ENCODE measurements at places on chromosomes 4 and X. TPM values are rescaled to one million over a fixed set of nuclear protein-coding genes. Genes with fewer than 3 reads are reported as not detected.

SMPX gene
- 0.51 TPM for total RNA-seq

CDX4 gene
- total RNA-seq = not detected

DNA sequence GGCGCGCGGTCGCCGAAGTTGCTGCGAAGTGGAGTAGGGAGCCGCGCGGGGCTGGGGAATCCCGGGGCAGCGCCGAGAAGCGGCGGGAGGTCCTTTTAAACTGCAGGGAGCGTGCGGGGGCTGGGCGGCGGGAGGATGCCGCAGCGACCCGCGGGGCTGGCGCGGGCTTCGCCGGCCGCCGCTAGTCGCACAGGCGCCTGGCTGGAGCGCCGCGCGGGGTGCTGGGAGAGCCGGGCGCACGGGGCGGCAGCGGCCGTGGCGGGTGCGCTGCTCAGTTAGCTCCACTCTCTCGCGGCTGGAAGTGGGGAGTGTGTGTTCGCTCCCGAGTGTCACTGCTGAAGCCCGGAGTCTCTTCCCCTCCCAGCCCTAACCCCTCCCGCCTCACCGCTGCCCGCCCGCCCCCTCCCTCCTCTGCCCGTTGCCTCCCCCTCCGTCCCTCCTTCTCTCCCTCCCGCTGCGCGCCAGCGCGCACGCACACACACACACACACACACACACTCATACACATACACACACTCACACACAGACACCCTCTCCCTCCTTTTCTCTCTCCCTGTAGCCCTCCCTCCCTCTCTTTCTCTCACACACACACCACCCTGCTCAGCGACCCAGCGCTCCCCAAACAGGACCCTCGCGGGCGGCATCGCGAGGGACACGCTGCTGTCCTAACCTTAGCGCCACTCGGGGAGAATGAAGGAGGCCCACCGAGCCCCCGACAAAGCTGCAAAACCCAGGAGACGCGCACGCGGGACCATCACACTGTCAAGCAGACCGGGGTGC is at the start of gene NDNF:
Gene NDNF (minus strand): TSS at position 312 of the 780 bp plus-strand sequence. CDS start 26,698 bp downstream, outside the sequence.
- peak; percentile 33 for DNase-seq

DNA sequence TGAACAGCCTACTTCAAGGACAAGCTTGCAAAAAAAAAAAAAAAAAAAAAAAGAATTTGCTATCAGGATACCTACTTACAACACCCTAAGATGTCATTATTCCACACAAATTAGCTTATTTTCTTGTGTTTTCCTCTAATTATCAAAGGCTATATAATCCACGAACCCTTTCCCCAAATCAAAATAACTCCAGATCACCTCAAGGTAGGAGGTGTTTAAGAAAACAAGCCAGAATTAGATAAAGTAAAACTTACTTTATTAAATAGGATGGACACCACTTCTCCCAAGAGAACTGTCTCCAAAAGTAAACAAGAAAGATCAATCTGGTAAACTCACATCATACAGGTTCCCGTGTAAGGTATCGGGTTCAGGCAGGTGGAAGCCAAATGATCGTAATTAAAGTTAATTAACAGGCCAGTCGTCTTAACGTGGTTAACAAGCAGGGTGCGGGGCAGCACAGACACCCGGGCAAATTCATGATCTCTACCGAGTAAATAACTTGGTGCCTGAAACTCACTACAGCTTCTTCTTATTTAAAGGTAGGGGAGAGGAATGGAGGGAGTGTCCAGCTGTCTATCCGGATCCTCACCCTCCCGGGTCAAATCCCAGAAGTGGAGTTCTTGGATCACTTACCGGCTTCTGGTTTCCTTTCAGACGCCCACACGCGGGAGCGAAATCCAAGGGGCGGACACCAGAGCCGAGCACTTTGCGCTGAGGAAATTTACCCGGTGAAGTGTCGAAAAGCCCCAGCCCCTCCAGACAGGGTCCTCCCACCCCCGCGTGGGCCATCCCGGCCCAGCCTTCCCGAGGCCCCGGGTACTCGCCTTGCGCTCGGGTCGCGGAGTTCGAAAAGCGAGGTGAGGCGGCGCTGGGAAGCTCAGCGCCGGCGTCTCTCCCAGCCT is 708 bp downstream of the ARAP2 start:
- no peak for DNase-seq

DNA sequence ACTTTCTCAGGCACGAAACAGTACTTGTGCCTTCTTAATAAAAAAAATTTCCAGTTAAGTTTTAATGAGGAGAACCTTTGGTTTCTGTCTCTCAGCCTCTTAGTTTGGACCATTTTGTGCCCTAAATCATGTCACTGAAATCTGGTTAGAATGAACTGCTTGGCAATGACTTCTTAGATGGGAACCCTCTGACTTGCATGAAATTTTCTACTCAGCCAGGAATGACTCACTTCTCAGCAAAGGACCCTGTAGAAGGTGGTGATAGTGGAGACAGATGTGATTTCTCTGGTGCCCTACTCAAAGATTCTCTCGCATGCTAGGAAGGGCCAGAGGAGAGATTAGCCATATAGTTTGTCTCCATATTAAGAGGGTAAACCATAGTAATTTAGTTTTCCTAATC is 50.5 kb downstream of the RASL11B start:
- no peak for DNase-seq

F8A1 gene
- total RNA-seq = 15.1 TPM

GRCh38 chrX:23749129-23749528 is 6.1 kb upstream of the ACOT9 start:
- no peak for DNase-seq

DNA sequence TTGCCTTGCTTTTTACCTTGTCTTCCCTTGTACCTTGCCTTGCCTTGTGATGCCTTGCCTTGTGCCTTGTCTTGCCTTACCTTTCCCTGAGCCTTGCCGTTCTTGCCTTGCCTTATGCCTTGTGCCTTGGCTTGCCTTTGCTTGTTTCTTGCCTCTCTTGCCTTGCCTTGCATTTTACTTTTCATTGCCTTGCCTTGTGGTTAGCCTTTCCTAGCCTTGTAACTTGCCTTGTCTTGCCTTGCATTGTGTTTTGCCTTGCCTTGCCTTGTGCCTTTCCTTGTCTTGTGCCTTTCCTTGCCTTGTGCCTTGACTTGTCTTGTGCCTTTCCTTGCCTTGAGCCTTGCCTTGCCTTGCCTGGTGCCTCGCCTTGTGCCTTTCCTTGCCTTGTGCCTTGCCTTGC is 84.6 kb downstream of the TAB3 start:
- DNase-seq = no peak

DNA sequence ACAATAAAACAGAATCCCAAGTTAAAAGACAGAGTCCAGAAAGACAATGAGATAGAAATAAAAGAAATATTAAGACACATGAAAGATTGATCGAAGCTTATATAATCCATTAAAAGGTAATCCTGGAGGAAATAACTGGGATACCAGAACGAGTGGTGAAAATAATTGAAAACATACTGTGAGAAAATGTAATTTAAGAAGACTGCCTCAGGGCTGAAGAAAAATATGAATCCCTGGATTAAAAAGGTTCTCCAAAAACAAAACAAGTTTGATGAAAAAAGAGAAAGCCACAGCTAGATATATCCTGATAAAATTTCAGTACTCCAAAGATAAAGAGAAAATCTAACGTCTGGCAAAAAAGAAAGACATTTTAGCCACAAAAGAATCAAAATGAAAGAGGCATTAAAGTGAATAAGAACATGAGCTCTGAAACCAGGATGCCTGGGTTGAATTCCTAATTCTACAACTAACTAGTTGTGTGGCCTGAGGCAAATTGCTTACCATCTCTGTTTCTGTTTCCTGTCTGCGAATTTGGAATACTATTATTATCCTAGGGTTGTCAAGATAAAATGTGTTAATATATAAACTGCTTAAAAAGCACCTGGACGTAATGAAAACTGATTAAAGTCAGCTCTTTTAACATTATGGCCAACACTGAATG is 5.5 kb downstream of the DDX60L start:
- DNase-seq = no peak

DNA sequence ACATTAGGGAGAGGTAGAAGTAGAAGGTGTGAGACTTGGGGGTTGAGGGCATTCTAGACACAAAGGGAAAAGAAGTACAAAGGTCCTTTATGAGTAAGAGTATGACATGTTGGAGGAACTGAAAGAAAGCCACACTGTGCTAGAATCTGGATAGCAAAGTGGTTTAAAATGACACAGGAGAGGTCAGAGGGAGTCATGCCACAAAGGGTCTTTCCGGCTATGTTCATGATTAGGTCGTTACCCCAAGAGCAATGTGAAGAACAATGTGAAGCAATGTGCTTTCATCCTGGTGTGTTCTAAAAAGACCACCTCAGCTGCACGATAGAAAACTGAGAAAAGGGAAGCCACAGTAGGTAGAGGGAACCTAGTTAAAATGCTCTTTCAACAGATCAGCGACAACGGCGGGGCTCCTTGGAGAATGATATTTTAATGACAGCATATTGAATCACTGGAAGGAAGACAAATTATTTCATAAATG is 29.2 kb downstream of the SMIM14 start:
- no peak for DNase-seq

RAI2 gene
- 2.8 TPM for total RNA-seq

GRCh38 chrX:39809331-39809730 is 288.4 kb downstream of the BCOR start:
- DNase-seq = no peak

DNA sequence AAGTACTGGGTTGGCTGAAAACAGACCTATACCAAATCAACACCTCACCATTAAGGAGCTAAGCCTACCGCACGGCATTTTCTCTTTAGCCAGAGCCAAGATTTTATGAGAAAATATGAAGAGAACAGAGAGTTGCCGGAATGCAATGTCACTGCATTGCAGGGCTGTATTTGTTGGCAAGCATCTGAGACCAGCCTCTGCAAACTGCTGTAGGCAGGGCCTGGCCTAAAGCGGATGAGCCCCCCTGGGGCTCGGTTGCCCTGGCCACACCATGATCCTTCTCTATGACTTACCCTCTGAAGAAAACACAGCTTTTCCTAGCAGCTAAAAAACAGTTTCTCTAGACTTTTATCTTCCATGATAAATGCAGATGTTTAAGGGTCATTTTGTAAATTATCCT is 120.5 kb upstream of the SORBS2 start:
- DNase-seq = no peak

- DNase-seq = no peak
Measured at GRCh38 chr4:95217197-95217596, 331.6 kb downstream of the UNC5C start.

GRCh38 chrX:114015966-114016365 is 567.9 kb upstream of the HTR2C start:
- no peak for DNase-seq

- DNase-seq = no peak
Measured at GRCh38 chr4:107449611-107450369, 270.2 kb downstream of the PAPSS1 start.

DNA sequence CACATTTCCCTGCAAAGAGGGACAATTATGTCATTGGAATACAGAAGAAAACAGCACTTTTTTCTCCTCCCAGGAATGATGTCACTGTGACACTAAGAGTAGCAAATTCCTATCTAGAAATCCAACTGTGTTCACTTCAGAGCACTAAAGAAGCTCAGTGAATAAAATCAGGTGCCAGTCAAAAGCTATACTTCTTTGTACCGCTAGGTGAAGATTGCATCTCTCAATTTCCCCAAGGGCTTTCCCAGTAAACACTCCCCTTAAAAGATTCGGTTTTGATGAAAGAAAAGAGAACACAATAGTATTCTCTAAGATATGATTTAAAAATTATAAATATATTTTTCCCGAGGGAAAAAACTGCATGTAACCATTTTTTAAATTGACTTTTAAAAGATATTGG is 104.7 kb upstream of the MID1 start:
- no peak for DNase-seq

SPANXB1 gene
- not detected for total RNA-seq

GRCh38 chrX:148047200-148047599 is 66.1 kb downstream of the FMR1NB start:
- DNase-seq = no peak

DNA sequence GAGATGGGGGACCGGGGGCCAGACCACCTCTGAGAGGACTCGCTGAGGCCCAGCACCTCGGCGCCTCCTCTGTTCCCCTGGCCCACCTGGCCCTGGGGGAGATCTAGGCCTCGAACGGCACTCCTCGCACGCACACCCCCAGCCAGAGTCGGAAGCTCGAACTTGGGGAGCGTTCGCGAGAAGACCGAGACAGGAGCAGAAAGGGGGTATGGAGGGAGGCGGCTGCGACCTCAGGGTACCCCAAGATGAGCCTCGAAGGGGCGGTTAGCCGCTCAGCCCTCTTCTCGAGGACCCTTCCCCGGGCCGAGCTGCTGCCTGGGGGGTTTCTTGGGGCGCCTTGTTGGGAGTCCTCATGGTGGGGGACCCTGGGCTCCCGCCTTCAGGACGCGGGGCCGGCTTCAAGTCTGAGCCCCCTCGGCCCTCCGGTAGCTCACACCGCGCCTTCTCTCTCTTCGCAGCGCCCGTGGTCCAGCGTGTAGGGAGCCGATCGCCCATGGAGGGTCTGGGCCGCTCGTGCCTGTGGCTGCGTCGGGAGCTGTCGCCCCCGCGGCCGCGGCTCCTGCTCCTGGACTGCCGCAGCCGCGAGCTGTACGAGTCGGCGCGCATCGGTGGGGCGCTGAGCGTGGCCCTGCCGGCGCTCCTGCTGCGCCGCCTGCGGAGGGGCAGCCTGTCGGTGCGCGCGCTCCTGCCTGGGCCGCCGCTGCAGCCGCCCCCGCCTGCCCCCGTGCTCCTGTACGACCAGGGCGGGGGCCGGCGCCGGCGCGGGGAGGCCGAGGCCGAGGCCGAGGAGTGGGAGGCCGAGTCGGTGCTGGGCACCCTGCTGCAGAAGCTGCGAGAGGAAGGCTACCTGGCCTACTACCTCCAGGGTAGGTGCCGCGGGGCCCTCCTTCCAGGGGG is 706 bp downstream of the DUSP9 start:
- no peak for DNase-seq

- DNase-seq = no peak
Measured at GRCh38 chrX:13923289-13923688, 106.4 kb upstream of the GPM6B start.

DNA sequence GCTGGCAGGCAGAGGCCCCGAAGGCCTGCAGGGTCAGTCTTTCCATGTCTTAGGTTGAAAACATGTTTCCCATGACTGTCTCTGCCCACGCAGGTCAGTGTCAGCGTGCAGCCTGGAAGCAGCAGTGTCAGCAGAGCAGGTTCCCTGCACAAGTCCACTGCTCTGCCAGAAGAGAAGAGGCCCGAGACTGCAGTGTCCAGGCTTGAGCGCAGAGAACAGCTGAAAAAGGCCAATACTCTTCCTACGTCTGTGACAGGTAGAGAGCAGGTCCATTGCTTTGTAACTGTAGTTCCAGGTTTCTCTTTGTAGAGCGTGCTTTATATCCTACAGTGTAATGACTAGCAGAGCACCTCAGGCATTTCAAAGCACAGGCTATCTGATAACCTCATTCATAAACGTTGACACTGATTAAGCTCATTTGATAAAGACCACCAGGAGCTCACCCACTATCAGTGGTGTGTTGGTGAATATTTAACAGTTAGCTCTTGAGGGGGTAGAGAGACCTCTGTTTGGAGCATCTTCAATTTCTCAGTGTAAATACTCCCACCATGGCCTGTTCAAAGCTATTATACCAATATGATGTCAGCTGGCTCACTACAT is 63.2 kb downstream of the AASDH start:
- no peak for DNase-seq

GRCh38 chrX:11648705-11649519 is 16.8 kb downstream of the ARHGAP6 start:
- DNase-seq = no peak

GRCh38 chr4:6033381-6033780 is 15.2 kb upstream of the C4orf50 start:
- no peak for DNase-seq

CHRDL1 gene
- total RNA-seq = 0.21 TPM

GRCh38 chr4:28075401-28075956 is 1214.8 kb downstream of the STIM2 start:
- DNase-seq = no peak
